ENCODE measurements at places on chromosomes 6 and 20.

GRCh38 chr6:106149472-106150069, 63.4 kb downstream of the PRDM1 start:
- no peak for DNase-seq

GRCh38 chr20:59284470-59284869, 15.9 kb upstream of the EDN3 start:
- DNase-seq, result no peak

GRCh38 chr6:41917528-41917927, 3.4 kb downstream of the MED20 start:
- no peak for DNase-seq

GRCh38 chr6:16635810-16636602, 125.3 kb downstream of the ATXN1 start:
- no peak for DNase-seq

DNA sequence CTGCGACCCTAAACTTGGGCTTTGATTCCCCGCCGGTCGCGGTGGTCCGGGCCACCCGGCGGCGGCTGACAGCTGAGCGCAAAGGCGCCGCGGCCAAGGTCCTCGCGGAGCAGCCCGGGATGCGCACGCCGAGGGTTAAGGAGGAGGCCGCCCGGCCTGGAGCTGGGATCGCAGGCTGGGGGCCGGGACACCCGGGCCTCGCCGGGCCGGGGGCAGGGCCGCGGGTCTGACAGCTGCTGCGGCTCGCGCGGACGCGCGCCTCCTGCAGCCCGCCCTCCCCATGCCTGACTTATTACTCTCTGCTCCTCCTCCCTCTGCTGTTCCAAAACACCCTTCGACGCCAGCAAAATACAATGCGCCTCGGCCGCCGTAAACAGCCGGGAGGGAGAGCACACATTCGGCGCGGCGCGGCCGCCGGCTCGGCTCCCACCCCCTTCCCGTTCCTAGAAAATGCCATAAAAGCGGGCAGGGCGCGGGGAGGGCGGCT, 746 bp downstream of the BACH2 start:
- DNase-seq, result peak; percentile 59

DNA sequence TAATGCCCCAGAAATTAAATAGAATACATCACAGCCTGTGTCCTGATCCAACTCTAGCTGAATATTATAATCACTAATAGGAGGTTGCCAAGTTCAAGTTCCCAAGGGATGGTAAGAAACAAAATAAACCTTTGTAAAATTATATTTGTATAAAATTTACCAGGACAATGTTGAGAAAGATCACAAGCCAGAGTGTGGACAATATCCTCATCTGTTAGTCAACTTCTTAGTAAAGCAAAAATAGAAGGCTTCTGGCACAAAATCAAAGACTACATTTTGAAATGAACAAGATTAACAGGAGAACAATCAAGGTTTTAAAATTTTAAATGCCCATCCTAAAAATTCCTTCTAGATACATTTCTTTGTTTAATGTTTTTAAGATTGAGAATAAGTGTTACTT, 290.4 kb upstream of the HSF2 start:
- DNase-seq, result no peak

- no peak for DNase-seq
Observed at GRCh38 chr6:29853245-29853644, 25.6 kb downstream of the HLA-G start.

DNA sequence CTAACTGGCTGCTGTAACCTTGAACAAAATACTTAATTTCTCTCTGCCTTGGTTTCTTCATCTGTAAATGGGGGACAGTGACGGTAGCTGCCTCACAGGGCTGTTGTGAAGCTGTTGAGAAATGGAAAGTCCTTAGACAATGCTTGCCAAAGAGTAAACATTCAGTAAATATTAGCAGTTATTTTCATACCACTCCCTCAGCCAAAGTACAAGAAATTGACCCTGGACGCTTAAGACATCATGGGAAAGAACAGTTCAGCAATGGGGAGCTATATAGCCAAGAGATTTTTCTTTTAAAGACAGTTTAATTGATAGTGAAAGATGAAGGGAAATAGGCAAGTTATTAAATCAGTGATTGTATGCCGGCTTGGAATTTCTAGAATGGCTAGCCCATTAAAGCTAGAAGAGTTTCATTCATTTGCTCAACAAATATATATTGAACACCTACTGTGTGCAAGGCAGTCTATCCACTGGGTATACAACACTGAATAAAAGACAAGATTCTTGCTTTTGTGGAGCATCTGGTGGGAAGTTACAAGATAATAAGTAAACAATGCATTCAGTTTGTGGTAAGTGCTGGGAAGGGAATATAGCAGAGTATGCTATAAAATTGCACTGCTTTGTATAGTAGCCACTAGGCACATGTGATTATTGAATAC, 2.0 kb downstream of the CTNNBL1 start:
- no peak for DNase-seq

GRCh38 chr6:9583753-9584352, 831.0 kb downstream of the TFAP2A start:
- no peak for DNase-seq

DNA sequence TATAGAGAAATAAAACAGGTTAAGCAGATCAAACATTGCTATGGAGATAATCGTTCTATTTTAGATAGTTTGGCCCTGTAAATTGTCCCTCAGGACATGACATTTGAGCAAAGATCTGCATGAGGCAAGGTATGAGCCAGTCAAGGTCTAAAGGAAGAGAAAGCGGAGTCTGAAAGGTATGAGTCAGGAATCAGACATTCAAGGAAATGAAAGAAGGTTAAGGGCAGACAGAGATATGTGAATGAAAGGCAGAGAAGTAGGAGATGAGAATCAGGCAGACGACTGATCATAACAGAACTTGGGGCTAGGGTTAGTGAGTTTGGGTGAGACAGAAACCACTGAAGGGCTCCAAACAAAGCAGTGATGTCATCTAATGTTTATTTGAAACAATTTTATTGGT, 775.8 kb downstream of the MAFB start:
- no peak for DNase-seq

DNA sequence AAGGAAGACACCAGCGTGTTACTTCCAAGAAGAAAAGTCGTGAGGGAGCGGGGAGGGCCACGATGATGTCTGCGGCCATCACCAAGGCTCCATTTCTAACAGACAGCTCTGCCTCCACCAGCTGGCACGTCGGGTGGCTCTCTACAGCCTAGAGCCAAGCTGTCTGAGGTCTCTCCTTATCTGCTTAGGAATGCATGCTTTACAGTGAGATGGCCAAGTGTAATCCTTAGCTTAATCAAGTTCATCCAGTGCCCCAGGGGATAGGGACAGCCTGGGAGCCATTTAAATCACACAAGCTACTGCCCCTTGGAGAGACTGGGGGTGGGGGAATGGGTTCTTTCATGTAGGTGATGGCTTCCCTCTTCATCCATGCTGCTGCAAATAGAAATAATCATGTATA, 213.8 kb upstream of the CST7 start:
- DNase-seq, result no peak

DNA sequence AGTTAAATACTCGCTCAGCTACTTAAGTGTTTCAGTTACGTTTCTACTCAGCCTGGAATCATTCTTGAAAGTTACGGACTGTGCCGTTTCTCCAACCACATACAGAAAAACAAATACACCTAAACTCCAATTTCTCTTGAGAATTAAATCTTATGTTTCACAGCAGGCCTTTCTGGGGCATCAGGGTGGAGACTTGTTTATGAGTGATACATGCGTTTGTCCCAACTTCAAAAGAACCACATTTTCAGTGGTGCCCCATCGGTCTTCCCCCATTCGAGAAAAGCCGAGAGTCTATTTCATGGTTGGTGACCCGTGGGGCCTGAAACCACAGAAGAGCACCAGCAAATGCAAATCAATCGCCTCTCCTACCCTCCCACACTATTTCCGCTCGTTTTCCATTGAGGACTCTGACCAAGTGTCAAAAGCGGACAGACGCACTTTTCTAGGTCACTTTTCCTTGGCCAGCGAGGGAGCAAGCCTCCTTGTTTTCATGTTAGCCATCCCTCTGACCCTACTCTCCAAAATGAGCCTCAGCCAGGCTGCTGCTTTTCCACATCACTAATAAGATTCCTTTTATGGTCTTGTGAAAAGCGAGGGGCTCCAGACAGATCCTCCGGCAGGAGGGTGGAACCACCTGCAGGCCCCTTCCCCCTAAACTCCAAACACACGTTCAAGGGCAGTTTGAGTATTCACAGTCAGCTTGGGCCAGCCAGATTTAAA, 3.1 kb downstream of the JAG1 start:
- DNase-seq, result no peak

DNA sequence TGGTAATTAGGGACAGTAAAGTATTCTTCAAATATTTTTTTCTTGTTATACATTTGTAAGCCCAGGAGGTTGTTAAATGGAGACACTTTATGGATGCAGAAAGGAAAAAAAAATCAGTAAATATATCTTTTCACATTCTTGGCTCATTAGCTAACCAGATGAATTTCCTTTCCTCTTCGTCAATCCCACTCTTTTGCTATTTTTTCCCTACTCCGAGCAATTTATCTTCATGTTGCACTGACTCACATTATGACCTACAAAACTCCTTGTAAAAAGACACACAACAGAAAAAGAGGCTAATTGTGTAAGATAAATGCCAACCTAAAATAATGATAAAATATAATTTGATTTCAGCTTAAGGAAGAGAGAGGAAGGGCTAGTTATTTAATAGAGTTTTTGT, 472.9 kb upstream of the ZNF337 start:
- DNase-seq, result no peak

- no peak for DNase-seq
Observed at GRCh38 chr20:50533061-50533460, 22.9 kb downstream of the PTPN1 start.

DNA sequence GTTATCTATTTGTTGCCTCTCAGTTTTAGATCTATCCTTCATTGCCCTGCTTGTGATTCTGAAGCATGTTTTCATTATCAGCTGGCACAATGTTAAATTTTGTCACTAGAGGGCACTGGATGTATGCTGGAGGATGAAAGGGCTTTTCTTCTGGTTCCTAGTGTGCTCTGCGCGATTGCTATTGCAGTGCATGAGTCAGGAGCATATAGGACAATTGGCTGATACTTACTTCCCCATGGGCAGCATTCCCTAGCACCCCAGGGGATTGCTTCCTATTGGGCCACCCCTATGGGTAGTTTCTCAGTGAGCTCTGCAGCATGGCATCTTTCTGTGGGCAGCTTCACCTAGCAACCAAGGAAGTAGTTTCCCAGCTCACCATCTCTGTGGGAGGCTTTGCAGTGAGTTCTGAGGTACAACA, 280.3 kb upstream of the SYNCRIP start:
- DNase-seq, result peak; percentile 9

DNA sequence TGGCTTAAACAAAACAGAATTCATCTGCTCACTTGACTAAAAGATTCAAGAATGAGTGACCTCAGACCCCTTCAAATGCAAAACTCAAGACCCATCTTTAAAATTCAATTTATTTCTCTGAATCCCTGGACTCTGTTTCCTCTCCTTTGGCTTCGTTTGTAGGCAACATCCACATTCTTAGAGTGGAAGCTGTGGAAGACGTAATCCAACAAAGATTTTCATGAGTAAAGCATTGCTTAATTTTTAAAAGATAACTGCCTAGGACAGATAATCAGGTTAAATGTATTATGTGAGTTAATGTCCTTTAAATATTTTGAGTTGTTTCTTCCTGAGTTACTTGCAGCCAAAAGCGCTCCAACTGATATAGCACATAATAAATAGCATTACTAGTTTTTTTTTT, 164.5 kb downstream of the ZMYND8 start:
- DNase-seq, result no peak

- no peak for DNase-seq
Observed at GRCh38 chr6:24796616-24797290, 2.0 kb downstream of the ARMH2 start.

DNA sequence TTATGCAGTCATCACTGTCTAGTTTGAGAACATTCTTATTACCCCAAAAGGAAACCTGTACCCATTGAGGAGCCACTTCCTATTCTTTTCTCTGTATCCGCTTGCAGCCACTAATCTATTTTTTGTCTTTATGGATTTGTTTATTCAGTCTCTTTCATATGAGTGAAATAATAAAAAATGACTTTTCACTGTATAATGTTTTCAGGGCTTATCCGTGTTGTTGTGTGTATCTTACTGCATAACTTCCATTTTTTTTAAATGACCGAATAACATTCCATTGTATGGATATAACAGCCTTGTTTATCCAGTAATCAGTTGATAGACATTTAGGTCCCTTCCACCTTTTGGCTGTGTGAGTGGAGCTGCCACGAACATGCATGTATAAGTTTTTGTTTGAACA, 86.6 kb downstream of the ZFAND3 start:
- no peak for DNase-seq

DNA sequence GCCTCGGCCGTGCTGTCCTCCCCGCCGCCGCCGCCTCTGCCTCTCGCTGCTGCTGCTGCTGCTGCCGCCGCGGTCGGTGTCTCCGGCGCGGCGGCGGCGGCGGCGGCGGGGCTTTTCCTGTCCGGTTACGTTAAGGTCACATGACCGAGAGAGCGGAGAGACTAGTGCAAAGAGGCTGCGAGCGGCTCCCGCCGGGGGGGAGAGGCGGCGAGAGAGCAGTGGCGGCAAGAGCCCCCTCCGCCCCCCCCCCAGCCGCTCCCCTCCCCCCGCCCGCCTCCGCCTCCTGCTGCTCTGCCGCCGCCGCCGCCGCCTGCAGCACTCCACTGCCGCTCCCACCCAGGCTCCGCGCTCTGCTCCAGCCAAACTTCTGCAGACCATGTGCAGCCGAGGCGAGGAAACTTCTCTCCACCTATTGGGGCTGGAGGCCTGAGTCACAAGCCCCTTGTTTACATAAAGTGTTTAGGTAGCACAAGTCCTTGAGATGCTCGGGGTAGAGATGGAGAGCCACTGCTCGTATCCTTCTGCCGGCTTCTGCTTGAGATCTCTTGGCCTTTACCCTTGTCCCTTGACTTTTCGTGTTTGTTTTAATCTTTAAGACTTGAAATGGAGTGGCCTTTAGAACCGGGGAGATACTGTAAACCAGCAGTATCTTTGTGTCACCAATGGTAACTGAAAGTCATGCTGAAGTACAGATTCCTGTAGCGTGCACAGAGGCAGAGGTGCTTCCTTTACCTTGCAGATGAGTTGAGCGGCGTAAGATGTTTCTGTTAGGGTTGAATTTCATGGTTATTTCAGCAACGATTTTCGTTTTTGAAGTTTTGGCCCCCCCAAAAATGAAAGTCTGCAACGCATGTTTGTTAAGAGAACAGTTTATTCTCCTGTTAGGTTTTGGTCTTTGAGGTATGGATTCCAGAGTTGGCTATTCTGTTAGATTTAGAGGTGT, at the start of gene ZBTB2:
Gene ZBTB2, minus strand, starts transcription at position 89 of the 943 bp plus-strand sequence. CDS start 17,922 bp downstream, outside the sequence.
- peak; percentile 45 for DNase-seq

- no peak for DNase-seq
Observed at GRCh38 chr6:110325197-110325596, 33.0 kb downstream of the METTL24 start.

GRCh38 chr20:39607141-39607540, 645.0 kb downstream of the DHX35 start:
- no peak for DNase-seq

DNA sequence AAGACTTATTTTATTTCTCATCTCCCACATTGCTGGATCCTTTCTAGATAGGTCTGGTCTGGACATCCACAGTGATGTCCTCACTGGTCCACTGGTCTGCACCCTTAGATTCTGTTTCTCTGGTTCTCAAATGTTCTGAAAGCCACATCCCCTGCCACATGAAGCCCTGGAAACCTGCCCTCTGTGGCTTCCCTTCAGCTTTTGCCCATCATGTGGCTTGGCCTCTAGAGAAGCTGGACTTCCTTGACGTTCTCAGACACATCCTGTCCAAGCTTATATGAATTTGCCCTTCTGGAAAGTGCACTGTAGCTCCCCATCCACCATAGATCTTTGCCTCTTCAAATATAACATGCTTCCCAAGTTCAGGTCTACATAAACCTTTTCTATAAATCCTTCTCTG, 18.5 kb downstream of the CST4 start:
- no peak for DNase-seq

All from hematopoietic multipotent progenitor cell (in vitro differentiated cells).